ENCODE measurements at places on chromosomes 4 and X.

DNA sequence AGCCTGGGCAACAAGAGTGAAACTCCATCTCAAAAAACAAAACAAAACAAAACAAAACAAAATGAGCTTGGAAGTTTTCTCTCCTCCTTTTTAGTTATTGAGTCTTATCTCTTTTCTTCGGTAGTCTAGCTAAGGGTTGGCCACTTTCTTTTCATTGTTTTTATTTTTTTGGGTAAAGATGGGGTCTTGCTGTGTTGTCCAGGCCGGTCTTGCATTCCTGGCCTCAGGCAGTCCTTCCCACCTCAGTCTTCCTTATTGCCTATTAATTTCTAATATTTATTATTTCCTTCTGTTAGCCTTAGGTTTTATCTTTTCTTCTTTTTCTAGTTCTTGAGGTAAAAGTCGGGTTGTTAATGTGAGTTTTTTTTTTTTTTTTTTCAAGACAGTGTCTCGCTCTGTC lies 16.4 kb downstream of the METAP1 start:
- no peak for DNase-seq

GRCh38 chrX:136262812-136263315 lies 11.7 kb upstream of the MAP7D3 start:
- no peak for DNase-seq

- no peak for DNase-seq
Observed at GRCh38 chr4:95124906-95125504, 367.2 kb downstream of the BMPR1B start.

- DNase-seq = no peak
Observed at GRCh38 chrX:37578045-37578444, 6.6 kb downstream of the LANCL3 start.

DNA sequence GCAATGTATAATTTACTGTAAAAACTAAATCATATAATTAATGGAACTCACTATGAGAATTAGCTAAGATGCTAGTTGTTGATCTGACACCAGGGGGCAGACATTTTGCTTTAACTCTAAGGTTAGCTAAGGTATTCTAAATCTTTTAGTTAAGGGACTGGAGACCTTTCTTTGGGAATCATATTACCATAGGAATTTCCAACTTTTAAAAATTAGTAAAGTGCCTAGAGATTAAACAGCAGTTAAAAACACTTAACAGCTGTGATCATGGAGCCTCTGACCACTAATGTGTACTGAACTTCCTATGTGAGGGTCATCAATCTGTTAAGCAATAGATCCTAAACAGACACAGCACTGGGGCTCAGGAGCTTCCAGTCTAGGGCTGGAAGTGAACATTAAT lies 226.6 kb downstream of the NSUN7 start:
- no peak for DNase-seq

DNA sequence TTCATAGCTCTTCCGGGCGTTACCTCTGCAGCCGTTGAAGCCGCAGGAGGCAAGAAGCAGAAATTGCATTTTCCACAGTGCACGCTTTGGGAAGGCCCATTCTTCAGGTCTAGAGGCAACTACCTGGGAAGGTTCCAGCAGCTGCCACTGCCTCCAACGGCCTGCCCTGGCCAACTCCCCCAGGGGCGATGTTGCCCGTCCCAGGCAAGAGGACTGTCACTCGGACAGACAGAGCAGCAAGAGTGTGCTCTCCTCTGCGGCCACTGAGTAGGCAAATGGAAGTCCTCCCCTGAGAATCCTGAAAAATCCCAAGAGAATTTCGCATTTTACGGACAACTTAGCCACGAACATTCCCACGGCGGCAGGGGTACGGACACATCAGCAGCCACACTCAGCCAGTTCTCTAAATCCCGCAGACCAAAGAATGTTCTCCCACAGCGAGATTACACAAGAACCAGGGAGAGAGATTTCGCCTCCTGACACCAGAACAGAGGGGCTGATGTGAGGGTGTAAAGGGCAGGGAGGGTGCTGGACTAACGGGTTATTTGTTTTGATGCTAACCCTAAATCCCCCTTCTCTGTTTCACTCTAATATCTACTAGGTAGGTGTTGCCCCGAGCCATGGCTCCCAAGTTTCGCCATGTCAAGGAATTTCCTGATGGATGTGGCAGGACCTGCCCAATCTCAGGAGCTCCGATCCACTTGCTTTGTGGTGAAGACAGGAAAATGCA lies 63.8 kb downstream of the SEPSECS start:
- DNase-seq = no peak

- no peak for DNase-seq
Observed at GRCh38 chrX:55638933-55639332, 15.7 kb downstream of the FOXR2 start.

DNA sequence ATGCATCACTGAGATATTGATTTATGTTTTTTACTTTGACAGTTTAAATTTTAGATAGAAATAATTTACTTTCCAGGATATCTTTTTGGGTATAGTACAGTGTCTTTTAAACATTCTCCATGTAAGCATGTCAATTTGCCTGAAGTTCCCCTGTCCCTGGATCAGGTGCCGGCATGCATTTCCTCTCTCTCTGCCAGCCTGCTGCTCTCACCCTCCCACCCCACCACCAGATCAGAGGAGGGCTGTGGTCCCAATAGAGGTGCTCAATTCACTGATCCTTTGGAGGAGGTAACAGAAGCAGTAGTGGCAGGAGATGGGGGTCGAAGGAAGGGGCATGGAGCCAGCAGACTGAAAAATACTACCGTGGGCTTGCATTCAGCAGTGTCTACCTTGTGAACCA lies 28.3 kb upstream of the DSPP start:
- DNase-seq = no peak

DNA sequence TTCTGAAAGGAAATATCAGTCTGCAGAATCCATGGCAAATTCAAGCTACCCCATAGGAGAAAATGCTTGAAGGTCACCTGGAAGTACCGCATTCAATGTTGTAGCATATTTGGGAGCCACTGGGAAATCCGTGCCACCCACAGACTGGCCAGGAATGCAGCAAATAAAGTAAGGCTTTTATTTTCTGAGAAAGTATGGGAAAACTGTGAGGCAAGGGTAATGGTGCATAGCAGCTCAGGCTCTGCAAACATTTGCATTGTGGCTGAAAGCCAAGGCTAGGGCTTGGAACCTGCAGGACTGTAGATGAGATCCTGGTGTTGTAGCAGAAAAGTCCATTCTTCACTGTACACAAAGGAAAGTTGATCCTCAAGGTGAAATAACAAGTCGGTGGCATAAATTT lies 450.9 kb upstream of the NR3C2 start:
- no peak for DNase-seq

- DNase-seq = no peak
Observed at GRCh38 chr4:83569987-83570386, 34.1 kb downstream of the GPAT3 start.

DNA sequence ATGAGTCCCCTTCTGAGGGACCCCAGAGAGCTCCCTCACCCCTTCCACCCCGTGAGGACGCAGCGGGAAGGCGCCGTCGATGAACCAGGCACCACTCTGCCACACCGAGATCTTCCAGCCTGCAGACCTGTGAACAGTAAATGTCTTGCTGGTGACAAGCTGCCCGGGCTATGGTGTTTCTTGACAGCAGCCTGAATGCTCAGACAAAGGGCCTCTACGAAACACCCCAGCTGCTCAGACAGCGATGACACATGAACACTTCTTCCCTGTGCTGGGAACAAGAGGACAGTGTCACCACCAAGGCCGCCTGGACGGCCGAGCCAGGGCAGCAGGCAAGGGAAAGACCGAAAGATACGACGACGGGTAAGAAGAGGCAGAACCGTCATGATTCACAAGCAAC lies 30.6 kb upstream of the GTPBP6 start:
- DNase-seq = no peak

DNA sequence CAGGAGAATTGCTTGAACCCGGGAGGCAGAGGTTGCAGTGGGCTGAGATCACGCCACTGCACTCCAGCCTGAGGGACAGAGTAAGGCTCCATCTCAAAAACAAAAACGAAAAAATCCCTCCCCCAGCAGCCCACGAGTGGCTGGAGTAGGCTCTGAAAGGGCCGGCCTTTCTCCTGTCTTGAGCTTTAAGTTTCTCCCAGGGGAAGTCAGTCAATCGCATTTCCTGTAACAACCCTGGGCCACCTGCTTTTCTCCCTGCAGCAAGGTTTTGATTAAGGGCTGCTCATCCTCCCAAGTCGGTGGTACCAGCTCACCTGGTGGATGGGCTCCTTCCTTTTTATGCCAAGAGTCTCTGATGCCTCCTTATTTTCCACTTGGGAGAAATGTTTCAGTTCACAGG lies 2.0 kb upstream of the NYX start:
- DNase-seq = no peak

DNA sequence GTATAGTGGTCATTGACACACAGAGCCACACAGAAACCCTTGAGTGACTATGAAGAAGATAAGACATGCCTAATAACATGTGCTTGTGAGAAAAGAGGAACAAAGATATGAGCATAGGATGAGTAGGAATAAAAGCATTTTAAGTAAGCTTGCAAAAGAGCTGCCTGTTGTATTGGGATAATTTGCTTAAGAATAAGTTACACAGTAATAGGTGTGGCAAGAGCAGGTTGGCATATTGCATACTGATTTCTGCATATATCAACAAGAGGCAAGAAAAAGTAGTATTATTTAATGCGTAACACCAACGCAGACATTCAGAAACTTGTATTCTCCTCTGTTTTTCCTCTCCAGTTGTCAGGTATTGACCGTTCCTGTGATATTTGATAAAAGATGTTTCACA lies 111.5 kb upstream of the UGT8 start:
- no peak for DNase-seq

DNA sequence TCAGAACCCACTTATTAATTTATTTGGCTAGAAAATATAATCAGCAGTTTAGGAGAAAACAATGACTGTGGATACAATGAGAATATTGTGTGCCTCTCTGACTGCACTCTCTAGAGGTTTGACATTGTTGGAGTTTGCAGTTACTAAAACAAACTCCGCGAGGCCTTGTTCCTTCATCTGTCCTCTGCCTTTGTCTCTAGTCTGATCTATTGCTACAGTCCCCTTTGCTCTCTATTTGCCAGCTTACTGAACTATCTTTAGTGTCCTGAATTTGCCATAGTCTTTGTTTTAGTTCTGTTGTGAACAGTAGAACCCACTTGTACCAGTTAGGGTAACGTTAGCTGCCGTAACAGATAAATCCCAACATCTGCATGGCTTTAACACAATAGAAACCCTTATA lies 81.4 kb upstream of the RPS6KA3 start:
- DNase-seq = no peak

DNA sequence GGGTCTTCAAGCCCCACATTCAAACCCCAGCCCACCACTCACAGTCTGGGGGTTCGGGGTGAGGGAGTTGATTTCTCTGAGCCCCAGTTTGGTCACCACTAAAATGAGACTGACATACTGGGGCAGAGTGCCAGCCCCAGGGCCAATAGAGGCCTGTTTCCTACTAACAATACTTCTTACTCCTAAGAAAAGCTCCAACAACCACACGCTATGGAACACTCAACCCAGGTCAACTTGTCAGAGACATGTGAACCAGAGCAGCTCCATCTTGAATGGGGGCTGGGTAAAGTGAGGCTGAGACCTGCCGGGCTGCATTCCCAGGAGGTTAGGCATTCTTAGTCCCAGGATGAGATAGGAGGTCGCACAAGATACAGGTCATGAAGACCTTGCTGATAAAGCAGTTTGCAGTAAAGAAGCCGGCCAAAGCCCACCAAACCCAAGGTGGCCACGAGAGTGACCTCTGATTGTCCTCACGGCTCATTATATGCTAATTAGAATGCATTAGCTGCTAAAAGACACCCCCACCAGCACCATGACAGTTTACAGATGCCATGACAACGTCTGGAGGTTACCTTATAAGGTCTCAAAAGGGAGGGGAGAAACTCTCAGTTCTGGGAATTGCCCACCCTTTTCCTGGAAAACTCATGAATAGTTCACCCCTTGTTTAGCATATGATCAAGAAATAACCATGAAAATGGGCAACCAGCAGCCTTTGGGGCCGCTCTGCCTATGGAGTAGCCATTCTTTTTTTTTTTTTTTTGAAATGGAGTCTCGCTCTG lies 26.6 kb upstream of the HTRA3 start:
- DNase-seq = no peak

- DNase-seq = no peak
Observed at GRCh38 chrX:153551135-153551534, 33.7 kb downstream of the ATP2B3 start.

DNA sequence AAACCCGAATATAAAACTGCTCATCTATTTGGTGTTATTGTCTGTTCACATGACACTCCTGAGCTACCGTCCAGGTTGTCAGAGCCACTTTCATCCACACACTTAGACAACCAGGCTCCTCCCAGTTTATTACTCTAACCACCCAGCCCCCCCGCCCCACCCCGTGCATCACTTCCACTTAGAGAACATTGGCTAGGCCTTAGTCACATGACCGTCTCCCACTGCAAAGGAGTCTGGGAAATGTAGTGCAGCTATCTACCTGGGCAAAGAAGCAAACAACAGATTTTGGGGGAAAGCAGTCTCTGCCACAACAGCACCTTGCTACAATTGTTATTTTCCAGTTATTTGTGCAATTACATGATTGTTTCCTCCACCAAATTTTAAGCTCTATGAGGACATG lies 57.6 kb upstream of the RBPJ start:
- no peak for DNase-seq

DNA sequence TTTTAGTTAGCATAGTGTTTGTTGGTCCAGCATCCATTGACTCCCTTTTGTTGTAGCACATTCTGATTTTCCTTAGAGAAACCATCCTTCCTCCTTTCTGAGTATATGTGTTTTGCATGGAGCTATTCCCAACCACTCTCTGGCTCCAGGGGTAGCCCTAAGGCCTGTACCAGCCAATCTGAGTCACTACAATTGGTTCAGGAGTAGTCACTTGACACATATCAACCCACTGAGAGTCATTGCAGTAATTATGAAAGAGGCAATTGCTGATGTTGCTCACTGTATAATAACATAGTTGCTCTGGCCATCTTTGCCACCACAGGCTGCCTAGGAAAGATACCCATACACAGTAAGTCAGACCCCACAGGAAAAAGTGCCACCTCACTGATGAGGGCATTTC lies 71.2 kb upstream of the GRID2 start:
- no peak for DNase-seq

- no peak for DNase-seq
Observed at GRCh38 chr4:112807083-112807482, 170.1 kb downstream of the LARP7 start.

- DNase-seq = no peak
Observed at GRCh38 chrX:125497667-125498066, 178.0 kb downstream of the TEX13C start.

GRCh38 chrX:39070009-39070408 lies 268.8 kb downstream of the MID1IP1 start:
- no peak for DNase-seq

- no peak for DNase-seq
Observed at GRCh38 chr4:5707778-5708448, 446 bp downstream of the EVC2 start.

DNA sequence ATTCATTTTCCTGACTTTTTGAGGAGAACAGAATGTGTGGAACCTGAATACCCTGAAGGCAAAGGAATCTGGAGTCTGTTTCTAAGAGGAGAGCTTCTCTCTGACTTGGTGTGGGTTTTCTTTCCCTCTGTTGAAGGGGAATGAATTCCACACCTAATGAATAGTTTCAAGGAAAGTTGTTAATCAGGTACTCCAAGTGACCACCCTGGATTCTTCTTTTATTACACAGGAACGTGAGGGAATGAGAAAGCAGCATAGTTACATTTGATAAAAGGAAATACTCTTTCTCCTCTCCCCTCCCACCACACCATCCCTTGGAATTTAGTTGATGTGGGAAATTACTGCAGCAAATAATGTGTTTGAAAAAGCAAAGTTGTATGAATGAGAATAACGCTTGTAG lies 29.7 kb downstream of the SLIT2 start:
- no peak for DNase-seq
